ENCODE measurements at places on chromosomes 5 and 9.
A peak's percentile ranks its signal among the peaks of the same experiment; 100 is the strongest.

DNA sequence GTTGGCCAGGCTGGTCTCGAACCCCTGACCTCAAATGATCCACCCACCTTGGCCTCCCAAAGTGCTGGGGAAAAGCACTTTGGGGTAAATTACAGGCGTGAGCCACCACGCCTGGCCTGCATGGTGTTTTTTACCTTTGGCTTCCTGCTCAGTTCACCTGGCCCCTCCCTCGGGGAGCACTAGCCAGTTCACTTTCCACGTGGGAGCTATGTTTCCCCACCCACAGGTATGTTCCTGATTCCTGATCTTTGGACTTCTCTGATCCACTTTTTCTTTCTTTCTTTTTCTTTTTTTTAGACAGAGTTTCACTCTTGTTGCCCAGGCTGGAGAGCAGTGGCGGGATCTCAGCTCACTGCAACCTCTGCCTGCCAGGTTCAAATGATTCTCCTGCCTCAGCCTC lies 15.8 kb downstream of the DAB2IP start:
- DNase-seq: no peak

GRCh38 chr9:110126986-110127864 lies 80.7 kb downstream of the C9orf152 start:
- peak; percentile 70 for DNase-seq

GRCh38 chr5:73030995-73031394 lies 75.2 kb downstream of the FCHO2 start:
- no peak for DNase-seq

DNA sequence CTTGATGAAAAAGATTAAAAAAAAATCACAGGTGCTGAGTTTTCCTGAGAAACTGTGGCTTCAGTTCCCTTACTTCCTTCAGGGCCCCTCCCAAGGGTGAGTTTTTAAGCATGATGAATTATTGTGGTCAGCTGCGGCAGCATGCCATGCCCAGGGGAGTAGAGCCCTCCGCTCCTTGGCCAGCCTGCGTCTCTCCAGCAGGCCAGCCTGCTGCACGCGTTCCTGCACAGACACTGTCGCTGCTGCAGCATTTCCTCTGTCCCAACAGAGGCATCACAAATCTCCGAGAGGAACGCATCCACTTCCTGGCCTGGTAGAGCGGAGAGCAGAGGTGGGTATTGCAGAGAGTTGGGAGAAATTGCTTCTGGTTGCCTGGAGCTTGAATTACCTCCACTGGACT lies 26.1 kb upstream of the GLRA1 start:
- DNase-seq: no peak

GRCh38 chr5:129172580-129172979 lies 78.0 kb downstream of the ISOC1 start:
- peak; percentile 7 for DNase-seq
